B cell (primary cell): ENCODE measurements at places on chromosomes 1 and 21.

DNA sequence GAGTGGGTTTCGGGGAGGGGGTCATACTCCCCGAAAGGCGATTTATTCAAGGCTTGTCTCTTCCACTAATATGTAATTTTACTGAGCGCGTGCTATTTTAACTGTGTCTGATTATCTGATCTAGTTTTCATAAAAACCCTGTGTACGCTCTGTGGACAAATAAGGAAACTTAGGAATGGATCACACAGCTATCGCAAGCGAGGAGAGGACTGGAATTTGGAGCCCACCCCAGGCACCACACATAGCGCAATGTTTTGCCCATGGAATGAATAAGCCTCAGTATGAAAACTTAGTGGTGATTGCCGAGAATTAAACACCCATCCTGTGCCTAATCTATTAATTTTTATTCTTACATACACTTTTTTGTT, 9.8 kb upstream of the RAB42 start:
- DNase-seq, result no peak

DNA sequence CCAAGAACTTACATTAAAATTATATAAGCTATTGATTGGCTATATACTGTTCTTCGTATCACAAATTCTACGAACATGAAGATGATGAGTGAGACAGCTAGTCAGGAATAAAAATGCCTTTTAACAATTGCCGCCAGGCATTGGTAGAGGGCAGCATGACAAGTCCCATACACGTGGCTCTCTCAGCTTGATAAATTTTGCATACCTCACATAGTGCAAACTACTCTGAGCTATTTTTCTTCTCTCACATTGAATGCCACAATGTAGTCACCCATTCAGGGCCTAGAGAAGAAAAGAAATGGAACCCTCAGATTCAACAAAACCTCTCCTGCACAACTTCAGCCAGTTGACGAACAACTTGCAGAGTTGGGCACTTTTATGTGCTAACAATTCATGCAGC, 27.0 kb upstream of the FMO2 start:
- DNase-seq, result no peak

DNA sequence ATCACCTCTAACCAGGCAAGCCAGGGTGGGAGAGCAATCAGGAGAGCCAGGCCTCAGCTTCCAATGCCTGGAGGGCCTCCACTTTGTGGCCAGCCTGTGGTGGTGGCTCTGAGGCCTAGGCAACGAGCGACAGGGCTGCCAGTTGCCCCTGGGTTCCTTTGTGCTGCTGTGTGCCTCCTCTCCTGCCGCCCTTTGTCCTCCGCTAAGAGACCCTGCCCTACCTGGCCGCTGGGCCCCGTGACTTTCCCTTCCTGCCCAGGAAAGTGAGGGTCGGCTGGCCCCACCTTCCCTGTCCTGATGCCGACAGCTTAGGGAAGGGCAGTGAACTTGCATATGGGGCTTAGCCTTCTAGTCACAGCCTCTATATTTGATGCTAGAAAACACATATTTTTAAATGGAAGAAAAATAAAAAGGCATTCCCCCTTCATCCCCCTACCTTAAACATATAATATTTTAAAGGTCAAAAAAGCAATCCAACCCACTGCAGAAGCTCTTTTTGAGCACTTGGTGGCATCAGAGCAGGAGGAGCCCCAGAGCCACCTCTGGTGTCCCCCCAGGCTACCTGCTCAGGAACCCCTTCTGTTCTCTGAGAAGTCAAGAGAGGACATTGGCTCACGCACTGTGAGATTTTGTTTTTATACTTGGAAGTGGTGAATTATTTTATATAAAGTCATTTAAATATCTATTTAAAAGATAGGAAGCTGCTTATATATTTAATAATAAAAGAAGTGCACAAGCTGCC, 19.8 kb downstream of the CSF1 start:
- DNase-seq, result no peak

GRCh38 chr1:152148981-152149380, 10.0 kb downstream of the RPTN start:
- no peak for DNase-seq

DNA sequence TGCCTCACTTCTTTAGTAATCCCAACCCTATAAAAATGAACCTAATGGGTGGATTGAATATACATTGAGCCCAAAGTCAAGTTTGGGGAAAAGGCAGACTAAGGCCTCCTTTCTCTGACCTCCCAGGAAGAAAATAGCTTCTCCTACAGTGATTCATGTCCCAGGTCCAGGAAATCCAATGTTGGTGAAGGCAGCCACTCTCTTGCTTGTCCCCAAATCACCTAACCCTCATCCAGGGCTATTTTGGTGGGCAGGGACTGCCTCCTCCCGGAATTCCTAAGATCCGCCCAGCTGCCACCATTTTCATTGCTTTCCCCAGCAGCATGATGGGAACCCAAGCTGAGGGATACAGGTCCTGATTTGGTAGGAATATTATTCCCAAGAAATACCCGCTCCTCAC, 8.4 kb downstream of the MYOG start:
- no peak for DNase-seq
